Activated naive CD8-positive, alpha-beta T cell treated with anti-CD3 and anti-CD28 coated beads for 36 hours (primary cell): ENCODE measurements at places on chromosomes 4 and X.
A peak's percentile ranks its signal among the peaks of the same experiment; 100 is the strongest.

DNA sequence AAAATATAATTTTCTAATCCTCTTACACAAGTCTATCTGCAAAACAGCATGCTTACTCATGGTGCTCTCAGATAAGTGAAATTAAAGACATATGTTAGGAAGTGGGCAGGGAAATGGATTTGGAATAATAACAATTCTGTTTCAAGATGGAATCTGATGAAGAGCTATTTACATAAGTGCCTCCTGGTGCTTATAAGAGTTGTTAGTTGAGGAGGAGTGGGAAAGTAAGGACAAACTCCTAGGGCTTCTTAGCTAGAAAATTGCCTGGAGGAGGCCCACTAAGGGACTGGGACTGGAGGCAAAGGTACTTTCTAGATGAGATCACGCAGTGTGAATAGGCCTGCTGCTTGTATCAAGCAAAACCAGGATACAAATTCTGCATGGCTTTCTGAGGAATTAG, 939.8 kb downstream of the GLUD2 start:
- no peaks in the 10 kb centered on the region for H3K4me1 ChIP-seq
- no peaks in the 10 kb centered on the region for H3K36me3 ChIP-seq
- H3K4me3 ChIP-seq = no peak overlapping the region

DNA sequence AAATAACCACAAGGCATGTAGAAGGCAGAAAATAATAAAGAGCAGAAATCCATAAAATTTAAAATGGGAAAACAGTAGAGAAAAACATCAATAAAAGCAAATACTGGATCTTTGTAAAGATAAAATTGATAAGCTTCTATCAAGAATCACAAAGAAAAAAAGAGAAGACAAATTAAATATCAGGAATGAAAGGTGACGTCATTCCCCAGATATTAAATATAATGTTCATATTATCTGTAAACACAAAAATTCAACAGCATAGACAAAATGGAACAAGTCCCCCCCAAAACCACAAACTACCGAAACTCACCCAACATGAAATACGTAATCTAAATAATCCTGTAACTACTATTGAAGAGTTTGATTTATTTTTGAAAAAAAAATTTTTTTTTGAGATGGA, 30.5 kb upstream of the FAM120C start:
- H3K27ac ChIP-seq = no peak overlapping the region
- H3K4me3 ChIP-seq = no peak overlapping the region
- H3K36me3 ChIP-seq = peaks cover 1% of the 10 kb centered on the region
- H3K4me1 ChIP-seq = no peaks in the 10 kb centered on the region

- peak overlapping the region; percentile 45 for H3K4me3 ChIP-seq
- H3K4me1 ChIP-seq = peaks cover 30% of the 10 kb centered on the region
- H3K27ac ChIP-seq = peak overlapping the region; percentile 90
- DNase-seq = peak; percentile 75
Measured at GRCh38 chrX:119647552-119648420, 41.6 kb upstream of the NKRF start.

DNA sequence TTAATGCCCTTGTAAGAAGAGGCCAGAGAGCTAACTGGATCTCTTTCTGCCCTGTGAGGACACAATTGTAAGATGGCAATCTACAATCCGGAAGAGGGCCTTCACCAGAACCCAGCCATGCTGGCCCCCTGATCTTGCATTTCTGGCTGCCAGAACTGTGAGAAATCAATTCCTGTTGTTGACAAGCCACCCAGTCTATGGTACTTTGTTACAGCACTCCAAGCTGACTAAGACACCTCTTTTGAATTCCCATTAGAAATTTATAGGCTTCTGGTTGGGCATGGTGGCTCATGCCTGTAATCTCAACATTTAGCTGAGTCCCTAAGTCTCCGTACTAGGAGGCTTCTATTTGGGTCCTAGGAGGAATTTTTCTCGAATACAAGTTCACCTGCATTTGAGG, 48.8 kb upstream of the RELL1 start:
- no peak overlapping the region for H3K27ac ChIP-seq
- peaks cover 1% of the 10 kb centered on the region for H3K36me3 ChIP-seq
- no peak overlapping the region for H3K4me3 ChIP-seq
- H3K27me3 ChIP-seq = no peaks in the 10 kb centered on the region

DNA sequence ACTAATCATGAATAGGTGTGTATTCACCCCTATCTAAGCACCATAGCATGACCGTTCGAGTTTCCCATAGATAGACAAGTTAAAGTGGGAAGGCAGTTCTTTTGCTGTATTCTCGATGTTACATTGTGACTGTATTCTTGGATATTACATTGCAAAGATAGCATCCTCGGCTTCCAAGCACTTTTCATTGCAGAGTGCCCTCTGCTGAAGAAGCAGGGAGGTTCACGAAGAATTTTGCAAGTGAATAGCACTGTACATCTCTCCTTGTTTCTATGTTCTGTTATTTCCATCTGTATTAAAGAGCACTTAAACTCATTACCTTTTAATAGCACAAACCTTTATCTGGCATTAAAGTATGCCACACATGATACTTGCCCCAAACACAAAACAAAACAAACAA, 426.7 kb upstream of the ARX start:
- no peaks in the 10 kb centered on the region for H3K27me3 ChIP-seq
- no peak overlapping the region for H3K27ac ChIP-seq
- no peaks in the 10 kb centered on the region for H3K4me1 ChIP-seq
- no peak for DNase-seq
- no peaks in the 10 kb centered on the region for H3K36me3 ChIP-seq
- no peak overlapping the region for H3K4me3 ChIP-seq

DNA sequence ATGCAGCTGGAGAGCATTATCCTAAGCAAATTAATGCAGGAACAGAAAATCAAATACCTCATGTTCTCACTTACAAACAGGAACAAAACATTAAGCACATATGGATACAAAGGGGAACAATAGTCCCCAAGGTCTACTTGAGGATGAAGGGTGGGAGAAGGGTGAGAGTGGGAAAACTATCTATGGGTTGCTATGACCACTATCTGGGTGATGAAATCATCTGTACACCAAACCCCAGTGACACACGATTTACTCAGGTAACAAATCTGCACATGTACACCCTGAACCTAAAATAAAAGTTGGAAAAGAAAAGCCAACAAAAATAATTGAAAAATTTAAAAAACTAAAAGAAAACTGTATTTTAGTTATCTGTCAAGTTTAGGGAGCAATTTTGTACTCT, 5.9 kb downstream of the HPGD start:
- H3K4me3 ChIP-seq = no peak overlapping the region
- peaks cover 4% of the 10 kb centered on the region for H3K36me3 ChIP-seq
- H3K4me1 ChIP-seq = peaks cover 3% of the 10 kb centered on the region
- no peak for DNase-seq
- no peaks in the 10 kb centered on the region for H3K27me3 ChIP-seq

DNA sequence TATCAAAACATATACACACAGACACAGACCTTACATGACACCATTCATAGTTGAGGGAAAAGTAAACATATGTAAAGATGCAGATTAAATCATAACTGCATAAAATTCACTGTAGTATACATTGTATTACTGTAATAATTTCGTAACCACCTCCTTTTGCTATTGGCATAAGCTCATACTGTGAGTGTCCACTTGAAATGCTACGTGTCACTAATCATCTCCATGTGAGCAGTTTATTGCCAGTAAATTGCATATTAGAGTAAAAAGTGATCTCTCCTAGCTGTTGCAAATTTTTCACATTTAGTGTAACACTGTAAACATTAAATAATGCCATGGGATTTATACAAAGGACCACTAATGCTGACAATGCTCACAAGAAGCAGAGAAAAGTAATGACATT, 256.7 kb upstream of the GNPDA2 start:
- no peaks in the 10 kb centered on the region for H3K36me3 ChIP-seq
- no peaks in the 10 kb centered on the region for H3K4me1 ChIP-seq
- no peaks in the 10 kb centered on the region for H3K27me3 ChIP-seq
- DNase-seq = no peak

DNA sequence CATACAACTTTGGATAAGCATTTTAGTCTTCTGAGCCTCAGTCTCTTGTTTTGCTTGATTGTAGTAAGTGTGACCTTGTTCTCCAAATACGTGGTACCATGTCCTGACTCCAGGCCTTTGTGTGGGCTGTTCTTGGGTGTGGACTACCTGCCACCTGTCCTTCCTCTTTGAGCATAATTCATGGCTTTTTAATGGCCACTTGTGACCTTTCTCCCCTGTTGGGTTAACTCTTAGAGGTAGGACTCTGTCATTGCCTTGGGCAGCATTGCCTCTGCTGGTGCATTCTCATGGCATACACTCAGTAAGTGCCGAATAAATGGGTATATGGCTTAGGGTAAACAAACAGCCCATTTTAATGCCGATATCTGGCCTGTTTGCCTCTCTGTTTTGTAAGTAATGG, 3.0 kb downstream of the NSD2 start:
- H3K27ac ChIP-seq = no peak overlapping the region
- peaks cover 48% of the 10 kb centered on the region for H3K4me1 ChIP-seq
- peak overlapping the region; percentile 93 for H3K4me3 ChIP-seq

DNA sequence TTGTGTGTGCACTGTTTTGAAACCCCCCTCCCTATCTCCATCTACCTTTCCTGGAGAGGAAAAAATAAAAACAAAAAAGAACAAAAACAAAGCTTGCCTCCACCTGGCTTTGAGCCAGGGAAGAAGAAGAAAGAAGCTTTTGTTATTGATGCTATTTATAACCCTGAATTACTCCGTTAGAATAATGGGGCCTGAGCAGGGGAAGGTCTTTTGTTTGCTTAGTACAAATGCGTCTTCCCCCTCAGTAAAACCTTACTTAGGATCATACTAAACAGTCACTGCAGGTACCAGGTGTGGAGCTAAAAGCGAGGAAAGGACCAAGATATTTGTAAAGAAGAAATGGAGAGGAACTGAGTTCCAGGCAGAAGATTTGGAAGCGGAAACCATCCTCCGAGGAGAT, 352.1 kb downstream of the KCNIP4 start:
- no peak overlapping the region for H3K27ac ChIP-seq
- no peaks in the 10 kb centered on the region for H3K27me3 ChIP-seq
- H3K4me3 ChIP-seq = no peak overlapping the region
- H3K4me1 ChIP-seq = no peaks in the 10 kb centered on the region
- no peak for DNase-seq

GRCh38 chrX:39802354-39802753, 295.4 kb downstream of the BCOR start:
- H3K27ac ChIP-seq = no peak overlapping the region
- no peaks in the 10 kb centered on the region for H3K27me3 ChIP-seq
- peaks cover 5% of the 10 kb centered on the region for H3K4me1 ChIP-seq
- no peak for DNase-seq
- H3K4me3 ChIP-seq = no peak overlapping the region

GRCh38 chr4:157327666-157328065, 107.1 kb downstream of the GRIA2 start:
- H3K4me1 ChIP-seq = no peaks in the 10 kb centered on the region
- DNase-seq = no peak
- no peaks in the 10 kb centered on the region for H3K27me3 ChIP-seq
- no peak overlapping the region for H3K27ac ChIP-seq

DNA sequence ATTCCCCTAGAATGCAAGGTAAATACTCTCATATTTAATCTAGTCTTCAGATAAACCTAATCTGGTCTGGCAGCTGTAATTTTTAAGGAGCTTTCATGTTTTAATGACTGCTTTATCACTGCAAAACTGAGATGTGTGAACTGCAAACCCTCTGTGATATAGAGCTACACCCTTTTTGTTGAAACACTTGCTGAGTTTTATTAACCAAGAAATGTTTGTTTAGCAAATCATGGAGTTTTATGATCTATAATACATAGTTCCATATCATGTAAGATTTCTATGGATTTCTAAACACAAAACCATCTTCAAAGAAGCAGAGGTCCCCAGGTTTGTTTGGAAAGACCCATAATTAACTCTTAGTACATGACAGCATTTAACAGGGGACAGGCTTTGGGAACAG, 126.4 kb downstream of the BTC start:
- no peak for DNase-seq
- no peaks in the 10 kb centered on the region for H3K4me1 ChIP-seq

DNA sequence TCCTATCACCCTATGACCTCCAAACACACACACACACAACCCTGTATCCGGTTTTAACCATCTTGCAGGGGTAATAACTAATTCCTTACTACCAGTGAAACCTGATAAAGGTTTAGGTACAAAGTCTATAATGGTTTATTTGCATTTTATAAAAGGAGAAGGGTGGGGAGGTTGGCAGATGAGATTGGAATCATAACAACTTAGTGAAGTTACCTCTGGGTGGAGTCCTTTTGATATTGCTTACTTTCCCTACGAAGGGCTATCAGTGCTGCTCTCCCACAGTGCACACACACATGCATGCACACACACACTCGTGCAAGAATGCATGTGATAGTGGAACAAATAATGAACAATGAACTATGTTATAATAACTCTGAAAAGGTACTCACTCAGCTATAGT, 56.1 kb downstream of the CCSER1 start:
- no peak for DNase-seq
- no peak overlapping the region for H3K4me3 ChIP-seq
- H3K36me3 ChIP-seq = no peaks in the 10 kb centered on the region
- no peak overlapping the region for H3K27ac ChIP-seq

DNA sequence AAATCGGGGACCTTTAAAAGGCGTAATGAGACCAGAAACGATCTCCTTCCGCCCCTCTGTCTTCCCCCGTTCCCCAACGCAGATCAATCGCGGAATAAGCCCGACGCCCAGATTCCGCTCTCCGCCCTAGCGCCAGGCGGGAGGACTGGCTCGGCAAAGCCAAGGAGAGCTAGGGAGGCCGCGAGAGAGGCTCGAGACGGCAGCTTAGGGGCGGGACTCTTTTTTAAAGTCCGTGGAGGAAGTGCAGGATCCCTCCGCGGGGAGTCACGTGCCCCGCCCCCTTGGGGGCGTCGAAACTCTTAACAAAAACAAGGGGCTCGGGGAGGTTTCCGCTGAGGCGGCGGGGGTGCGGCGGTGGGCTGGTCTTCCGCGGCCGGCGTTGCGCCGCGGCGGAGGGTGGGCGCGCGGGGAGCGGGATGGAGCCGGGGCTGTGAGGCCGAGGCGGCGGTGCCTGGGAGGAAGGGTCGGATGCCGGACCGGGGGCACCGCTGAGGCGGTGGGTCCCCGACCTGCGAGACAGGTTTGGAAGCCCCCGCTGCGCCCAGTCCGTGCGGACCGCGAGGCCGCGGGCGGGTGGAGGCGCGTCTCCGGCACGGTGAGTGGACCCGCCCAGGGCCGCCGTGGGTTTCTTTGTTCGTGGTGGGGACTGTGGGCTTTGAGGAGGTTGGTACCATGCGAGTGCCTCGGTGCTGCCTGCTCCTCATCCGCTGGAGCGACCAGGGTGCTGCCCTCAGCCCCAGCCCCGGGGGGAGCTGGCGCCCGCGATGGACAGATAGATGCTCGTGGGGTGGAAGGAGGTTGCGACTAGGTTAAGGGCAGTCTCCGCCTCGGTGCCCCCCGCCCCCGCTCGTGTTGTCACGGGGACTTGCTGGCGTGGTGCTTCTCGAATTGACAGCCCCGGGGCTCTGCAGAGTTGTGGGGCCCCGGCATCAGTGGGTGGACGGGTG, at the start of gene CCNG2:
TSS of gene CCNG2 (plus strand) at position 296 of the 947 bp plus-strand sequence. CDS start 1,326 bp downstream, outside the sequence.
- H3K27me3 ChIP-seq = no peaks in the 10 kb centered on the region
- peaks cover 7% of the 10 kb centered on the region for H3K36me3 ChIP-seq
- peak within 1 kb of the TSS; percentile 98 for H3K4me3 ChIP-seq
- peaks cover 25% of the 10 kb centered on the region for H3K4me1 ChIP-seq
- H3K27ac ChIP-seq = peak within 1 kb of the TSS; percentile 97

- no peaks in the 10 kb centered on the region for H3K27me3 ChIP-seq
- no peak overlapping the region for H3K27ac ChIP-seq
- no peaks in the 10 kb centered on the region for H3K36me3 ChIP-seq
Measured at GRCh38 chr4:168677879-168678278, 181.0 kb downstream of the PALLD start.

- no peaks in the 10 kb centered on the region for H3K36me3 ChIP-seq
- no peak for DNase-seq
- H3K4me3 ChIP-seq = no peak overlapping the region
Measured at GRCh38 chr4:95108883-95109421, 351.2 kb downstream of the BMPR1B start.

GRCh38 chr4:153494562-153494961, 28.4 kb downstream of the TMEM131L start:
- H3K36me3 ChIP-seq = peaks cover 47% of the 10 kb centered on the region
- no peak overlapping the region for H3K4me3 ChIP-seq
- peaks cover 88% of the 10 kb centered on the region for H3K4me1 ChIP-seq
- H3K27me3 ChIP-seq = no peaks in the 10 kb centered on the region
- peak overlapping the region; percentile 93 for H3K27ac ChIP-seq
- no peak for DNase-seq
